ENCODE measurements at places on chromosomes 11 and 22.

- DNase-seq = no peak
These were observed 981.6 kb upstream of the FAT3 start for GRCh38 chr11:91243051-91243450.

DNA sequence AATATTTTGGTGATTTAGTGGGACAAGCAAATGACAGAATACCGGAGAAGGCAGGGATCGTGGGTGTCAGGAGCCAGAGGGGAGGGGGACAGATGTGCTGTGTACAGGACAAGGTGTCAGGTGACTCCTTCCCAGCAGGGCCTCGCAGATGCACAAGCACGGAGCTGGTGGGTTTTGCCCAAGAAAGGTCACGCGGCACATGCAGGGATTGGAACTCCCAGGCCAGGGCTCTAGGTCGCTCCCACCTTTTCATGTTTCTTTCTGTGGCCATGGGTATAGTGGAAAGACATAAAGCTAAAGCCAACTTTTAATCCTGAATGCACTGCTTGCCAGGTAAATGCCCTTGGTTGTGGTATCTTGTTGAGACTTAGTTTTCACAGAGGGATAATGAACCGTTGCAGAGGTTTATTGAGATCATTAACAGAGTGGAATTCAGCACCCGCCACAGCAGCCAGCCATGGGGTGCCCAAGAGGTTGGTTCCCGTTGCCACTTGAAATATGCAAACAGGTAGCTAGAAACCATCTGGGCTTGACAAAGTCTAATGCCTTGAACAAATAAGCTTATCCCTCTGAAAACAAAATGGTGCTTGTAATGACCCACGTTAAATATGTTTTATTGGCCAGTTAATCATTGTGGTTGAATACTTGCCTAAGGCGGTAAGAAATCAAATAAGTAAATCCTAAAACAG, 10.1 kb downstream of the C22orf23 start:
- no peak for DNase-seq

GRCh38 chr11:109745996-109746625, 324.1 kb downstream of the C11orf87 start:
- no peak for DNase-seq

GRCh38 chr22:48378673-48379072, 1449.0 kb downstream of the BRD1 start:
- no peak for DNase-seq

DNA sequence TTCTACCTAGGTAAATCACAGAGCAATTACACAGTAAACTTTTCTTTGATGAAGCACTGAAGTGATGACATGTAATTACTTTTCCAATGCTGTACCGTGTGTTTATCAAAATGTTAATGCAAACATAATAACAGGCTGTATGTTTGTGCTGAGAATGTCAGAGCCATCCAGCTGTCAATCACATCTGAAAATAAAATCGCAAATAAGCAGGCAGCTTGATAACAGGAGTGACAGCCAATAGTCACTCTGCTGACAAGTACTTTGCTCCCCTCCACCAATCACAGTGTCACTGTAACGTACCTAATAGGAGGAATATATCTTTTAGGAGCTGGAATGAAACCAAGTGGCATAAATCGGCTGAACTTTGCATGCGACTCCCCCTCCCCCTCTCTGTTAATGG, 119.7 kb downstream of the KIRREL3 start:
- no peak for DNase-seq

- DNase-seq = no peak
These were observed 122.2 kb downstream of the ARL14EP start for GRCh38 chr11:30445056-30445455.

GRCh38 chr11:105381941-105382340, 227.9 kb upstream of the GRIA4 start:
- no peak for DNase-seq

- DNase-seq = no peak
These were observed 46.9 kb upstream of the SHISAL1 start for GRCh38 chr22:44359496-44360110.

DNA sequence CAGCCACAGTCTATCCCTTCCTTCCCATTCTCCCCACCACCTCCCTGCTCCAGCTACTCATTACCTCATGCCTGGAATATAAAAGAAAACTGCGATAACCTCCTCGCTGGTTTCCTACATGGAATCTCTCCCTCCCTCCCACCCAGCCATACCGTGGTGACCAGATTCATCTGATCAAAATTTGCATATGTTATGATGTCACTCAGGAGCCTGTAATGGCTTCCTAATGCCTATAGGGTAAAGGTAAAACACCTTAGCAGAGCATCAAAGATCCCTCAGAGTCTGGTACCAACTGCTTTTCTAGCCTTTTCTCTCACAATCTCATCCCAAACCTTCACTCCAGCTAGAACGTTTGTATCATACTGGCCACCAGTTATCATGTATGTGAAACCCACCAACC, 19.6 kb downstream of the RTN4RL2 start:
- DNase-seq = no peak

DNA sequence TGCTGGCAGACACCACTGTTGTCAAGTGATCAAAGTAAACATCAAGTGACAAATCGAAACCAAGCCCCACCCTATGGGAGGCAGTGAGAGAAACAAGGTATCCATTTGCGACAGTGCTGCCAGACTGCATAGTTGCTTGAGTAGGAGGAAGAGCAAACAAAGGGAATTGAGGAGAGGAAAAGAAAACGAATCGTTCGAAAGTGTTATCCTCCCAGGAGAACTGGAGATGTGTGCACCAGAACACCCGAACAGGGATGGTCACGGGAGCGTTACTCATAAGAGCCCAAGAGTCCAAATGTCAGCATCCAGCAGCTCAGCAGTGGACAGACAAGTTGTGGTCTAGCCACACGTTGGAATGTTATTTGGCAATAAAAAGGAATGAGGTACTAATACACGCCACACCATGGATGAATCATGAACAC, 58.4 kb upstream of the NUP50 start:
- DNase-seq = no peak

GRCh38 chr22:17423616-17424015, 54.4 kb downstream of the CECR2 start:
- no peak for DNase-seq

DNA sequence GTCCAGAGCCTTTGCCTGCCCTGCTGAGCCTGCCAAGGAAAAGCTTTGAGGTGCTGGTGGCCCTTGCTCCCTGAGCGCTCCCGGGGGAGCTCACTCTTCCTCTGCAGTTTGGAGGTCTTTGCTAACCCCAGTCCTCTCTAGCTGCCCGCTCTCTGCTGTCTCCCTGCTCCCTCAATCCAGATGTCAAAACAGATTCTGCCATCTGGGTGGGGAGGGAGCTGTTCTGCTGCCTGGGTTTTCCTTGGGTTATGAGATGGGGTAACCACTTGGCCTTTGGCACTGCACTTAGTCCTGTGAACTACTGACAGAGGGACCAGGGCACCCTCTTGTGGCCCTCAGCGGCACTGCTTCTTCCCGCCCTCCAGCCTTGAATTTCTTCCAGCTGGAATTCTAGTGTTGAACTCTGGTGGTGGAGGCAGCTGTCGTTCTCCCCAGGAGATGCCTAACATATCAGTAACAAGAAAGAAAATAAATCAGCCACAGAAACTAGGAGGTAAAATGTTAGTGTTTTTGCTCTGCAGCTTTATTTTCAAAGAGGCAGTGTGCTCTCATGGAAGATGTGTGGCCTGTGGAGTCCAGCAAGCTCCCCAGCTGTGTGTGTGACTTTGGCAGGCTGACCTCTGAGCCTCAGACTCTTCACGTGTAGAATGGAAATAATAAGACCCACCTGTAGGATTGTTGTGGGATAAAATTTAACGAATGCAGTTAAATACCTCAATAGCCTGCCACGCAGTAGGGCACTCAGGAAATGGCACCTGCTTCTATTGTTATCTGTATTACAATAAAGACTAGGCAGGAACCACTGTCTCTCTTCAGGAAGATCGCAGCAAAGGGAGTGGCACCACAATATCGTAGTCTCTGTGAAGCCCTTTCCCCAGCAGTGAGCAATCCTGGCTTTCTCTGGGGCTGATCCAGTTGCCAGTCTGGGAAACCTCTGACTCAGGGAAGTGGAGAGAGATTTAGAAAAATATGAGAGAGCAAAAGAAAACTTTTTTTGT, 23.4 kb downstream of the ARFGAP2 start:
- peak; percentile 73 for DNase-seq

DNA sequence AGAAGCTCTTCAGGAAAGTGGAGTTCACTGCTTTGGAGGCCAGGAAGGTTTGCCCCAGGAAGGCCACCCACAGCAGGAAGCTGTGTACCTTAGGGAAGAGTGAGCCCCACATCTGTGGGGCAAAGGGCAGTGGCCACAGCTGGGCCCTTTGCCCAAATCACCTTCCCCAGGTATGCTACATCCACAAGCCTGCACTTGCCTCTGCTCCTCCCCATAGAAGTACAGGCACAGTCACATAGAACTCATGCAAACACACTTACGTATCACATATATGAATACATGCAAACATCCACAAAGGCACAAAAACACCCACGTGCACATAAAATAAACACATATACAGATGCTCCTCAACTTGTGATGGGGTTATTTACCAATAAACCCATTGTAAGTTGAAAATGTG, 2.1 kb downstream of the TRIM29 start:
- DNase-seq = no peak

DNA sequence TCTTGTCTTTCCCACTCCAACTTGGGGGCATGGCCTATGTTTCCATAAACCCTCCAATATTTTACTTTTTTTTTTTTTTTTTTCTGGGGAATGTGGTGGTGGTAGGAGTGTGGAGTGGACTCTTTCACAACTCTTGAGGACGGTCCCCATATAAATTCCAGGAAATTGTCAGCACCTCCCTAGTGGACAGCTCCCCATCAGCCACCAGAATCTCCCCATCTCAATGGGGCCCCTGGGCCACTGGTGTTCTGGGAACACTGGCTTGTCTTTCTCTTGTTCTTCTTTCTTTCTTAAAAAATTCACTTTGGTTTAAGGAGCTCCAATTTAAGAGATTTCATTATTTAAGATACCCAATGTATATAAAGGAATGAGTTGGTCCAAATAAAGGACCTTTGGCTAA, 74.1 kb downstream of the ADM start:
- DNase-seq = peak; percentile 42

GRCh38 chr22:50276143-50276542, 6.0 kb upstream of the MAPK11 start:
- no peak for DNase-seq

All from Kasumi-1 (cell line).